ENCODE measurements at places on chromosomes 7 and 10. TPM values are rescaled to one million over a fixed set of nuclear protein-coding genes. Genes with fewer than 3 reads are reported as not detected.

- DNase-seq: no peak
These were observed 8.2 kb downstream of the CNNM1 start for GRCh38 chr10:99337311-99337811.

DNA sequence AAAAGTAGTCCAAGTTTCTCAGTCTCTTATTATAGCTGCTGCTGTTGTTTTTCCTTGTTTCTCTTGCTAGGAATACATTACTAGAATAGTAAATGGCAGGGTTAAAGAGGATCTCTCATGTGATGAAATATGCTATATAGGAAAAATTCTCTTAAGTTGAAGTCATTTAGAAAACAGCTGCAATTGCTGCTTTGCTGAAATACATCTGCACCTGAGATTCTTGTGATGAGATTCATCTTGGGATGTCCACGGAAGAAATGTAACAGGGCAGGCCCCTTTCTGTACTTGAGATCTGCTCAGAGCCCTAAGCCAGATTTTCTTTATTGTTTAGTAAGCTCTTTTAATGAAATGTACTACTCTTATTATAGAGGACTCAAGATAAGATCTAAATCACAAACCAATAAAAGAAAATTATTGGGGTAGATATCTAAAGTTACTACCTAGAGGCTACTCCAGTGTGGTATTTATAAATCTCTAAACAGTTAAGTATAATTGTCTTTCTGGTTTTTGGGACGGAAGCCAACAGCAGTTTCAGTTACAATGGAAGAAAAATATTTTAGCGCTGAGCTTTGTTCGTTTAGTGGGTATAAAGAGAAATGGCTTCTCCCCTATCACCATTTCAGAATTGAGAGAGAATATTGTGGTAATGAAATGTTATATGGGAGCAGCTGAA is 701.5 kb downstream of the KCNMA1 start:
- no peak for DNase-seq

GRCh38 chr7:94584113-94584512 is 71.8 kb downstream of the SGCE start:
- no peak for DNase-seq

DNA sequence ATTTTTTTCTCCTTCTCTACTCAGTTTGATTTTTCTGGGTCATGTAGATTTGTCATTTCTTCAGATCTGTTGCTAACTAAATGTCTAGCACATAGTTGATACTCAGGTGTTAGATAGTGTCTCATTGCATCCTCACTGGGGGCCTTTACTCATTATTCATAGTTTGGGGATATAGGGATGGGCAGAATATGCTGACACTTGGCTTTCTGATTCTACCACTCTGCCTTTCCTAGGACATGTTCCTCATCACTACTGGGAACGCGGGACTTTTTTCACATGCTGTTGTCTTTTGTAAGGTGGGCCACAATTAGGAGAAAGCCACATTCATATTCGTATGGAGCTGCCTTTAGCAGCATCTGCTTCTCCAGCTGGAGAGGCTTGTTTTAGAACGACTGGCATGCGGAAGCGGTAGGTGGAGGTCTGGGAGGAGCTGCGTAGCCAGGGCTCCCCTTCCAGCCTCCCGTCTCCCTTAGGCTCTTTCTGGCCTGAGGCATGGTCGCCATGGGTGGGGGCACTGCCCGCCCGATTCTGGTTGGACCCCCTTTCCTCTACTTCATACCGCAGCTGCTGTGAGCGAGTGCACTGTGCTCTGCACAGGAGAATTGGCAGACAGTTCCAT is 78.8 kb downstream of the SND1 start:
- peak; percentile 77 for DNase-seq

DNA sequence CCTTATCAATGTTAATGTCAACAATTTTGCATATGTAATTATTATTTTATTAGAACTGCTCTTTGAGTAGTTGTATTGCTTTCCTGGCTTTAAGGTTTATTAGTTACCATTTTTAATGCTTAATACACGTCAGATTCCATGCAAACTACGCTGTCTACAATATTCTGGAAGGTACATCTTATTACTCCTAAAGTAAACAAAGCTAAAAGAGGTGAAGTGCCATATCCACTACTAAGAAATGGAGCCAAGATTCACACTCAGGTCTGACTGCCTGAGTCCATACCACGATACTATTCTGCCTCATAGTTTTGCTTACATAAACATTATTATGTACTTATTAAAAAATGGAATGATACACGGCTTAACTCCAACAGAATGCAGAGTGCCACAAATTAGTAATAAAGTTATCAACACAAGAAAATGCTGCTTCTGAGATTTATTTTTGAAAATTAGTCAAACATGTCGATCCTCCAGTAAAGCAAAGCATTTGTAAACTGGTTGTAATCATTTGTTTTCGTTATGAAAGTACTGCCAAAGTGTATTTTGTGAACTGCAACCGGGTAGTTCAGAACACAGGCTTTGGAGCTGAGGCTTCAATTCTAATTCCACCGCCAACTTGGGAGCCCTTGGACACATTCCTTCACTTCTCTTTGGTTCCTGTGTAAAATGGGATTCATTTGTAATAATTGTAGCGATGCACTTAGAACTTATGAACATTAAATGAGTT is 1.1 kb upstream of the DMTF1 start:
- DNase-seq: no peak

Gene ATOH7
- not detected for total RNA-seq

DNA sequence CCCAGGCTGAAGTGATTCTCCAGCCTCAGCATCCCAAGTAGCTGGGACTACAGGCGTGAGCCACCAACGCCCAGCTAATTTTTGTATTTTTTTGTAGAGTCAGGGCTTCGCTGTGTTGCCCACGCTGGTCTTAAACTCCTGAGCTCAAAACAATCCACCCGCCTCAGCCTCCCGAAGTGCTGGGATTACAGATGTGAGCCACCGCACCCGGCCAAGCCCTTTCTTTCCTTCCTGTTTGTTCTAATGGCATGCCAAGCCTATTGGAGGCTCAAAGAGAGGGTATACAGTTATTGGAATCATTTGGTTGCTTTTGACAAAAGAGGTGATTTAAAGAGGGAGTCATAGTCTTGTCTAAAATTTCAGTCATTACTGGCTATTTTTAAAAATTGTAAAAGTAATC is 46.0 kb upstream of the TRIM8 start:
- DNase-seq: no peak

Gene GJD4
- not detected for total RNA-seq

- DNase-seq: no peak
These were observed 6.8 kb upstream of the OPALIN start for GRCh38 chr10:96365571-96365970.

DNA sequence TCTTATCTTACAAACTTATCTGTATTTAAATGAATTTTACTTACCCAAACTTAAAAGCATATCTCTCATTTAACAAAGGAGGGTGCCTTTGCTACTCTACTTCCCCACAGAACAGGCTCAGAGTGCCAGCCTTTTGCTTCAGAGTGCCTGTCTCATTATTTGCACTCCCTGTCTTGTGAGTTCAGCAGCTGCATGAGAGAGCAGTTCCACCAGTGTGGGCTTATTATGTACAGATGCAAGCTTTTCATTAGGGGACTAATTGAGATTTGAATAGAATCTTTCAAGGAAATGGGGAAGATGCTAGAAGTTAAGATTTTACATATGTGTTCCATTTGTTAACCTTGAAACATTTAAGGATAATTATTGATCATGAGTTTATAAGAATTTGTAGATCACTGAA is 310.2 kb upstream of the LRRN3 start:
- DNase-seq: no peak

GRCh38 chr7:16754856-16755317 is 1.3 kb downstream of the TSPAN13 start:
- no peak for DNase-seq

Gene TWNK
- total RNA-seq: 11.0 TPM

- DNase-seq: no peak
These were observed 296.3 kb upstream of the ZMIZ1 start for GRCh38 chr10:78772486-78772885.

GRCh38 chr10:818010-818409 is 113.5 kb downstream of the LARP4B start:
- no peak for DNase-seq

Gene TEX47
- total RNA-seq: not detected

- DNase-seq: no peak
These were observed 11.0 kb downstream of the SORBS1 start for GRCh38 chr10:95550073-95550672.

- DNase-seq: no peak
These were observed 49.3 kb downstream of the PPP1R17 start for GRCh38 chr7:31735991-31736982.

Gene FGFR2
- 74.0 TPM for total RNA-seq

Gene DPCD
- 13.8 TPM for total RNA-seq

Gene EVX1
- not detected for total RNA-seq

DNA sequence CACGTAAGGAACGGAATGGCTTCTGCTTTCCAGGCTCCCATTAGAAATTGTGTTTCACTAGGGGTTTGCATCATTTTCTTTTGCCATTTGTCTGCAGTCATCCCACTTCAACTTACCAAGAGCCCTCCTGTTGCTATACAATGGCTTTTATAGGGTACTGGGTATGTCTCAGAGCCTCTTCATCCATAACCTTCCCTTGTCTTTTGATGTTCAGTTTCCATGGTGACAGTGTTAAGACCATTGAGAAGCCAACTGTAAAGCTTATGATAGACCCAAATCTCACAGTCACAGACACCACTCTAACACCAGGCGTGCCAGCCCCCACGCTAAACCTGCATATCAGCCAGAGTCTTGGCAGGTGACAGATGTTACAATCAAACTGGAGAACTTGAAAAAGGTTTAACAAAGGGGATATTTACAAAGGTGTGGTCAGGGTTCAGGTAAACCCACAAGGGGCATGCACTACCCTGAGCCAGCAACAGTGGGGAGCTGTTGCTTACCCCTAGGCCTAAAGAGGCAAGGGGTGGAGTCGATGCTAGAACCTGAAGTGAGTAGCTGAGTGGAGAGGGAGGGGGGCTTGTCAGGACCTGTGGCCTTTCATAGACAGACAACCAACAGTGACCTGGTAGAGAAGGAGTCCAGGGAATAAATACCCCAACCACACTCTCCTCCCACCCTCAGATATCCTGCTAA is 53.2 kb upstream of the ABLIM1 start:
- no peak for DNase-seq

DNA sequence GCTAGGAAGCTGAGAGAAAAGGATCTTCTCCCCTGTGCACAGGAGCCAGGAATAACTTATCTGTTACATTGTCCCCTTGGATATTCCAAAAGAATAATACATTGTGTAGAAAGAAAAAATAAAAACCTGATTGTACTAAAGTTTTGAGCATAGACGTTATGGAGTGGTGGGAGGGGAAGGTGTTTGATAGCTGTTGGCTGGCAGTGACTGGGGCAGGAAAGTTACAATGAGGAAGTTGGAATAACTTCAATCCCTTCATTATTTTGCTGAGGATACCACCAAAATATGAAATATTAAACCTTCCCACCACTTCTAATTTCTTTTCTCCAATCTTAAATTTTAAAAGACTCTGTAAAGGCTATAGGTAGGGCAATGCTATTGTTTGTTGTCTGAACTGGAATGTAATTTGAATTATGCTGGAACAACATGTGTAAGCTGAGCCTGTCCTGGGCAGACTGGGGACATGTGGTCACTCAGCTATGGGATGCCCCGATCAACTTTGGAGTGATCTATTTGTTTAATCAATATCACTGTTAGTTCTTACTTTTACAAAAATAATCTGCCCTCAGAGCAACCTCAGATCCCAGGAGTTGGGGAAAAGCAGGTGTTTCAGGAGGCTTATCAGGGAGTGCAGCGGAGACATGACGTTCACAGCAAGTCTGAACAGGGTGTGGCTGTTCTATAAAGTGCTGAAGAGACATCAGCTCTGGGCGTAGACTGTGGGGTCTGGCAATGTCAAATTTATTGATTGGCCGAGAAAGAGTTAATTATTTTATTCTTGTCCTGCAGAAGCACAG is 20.8 kb downstream of the CYP3A43 start:
- DNase-seq: peak; percentile 57

All from esophagus muscularis mucosa (tissue), 4 donors.